ENCODE measurements at places on chromosomes 3 and 15.

DNA sequence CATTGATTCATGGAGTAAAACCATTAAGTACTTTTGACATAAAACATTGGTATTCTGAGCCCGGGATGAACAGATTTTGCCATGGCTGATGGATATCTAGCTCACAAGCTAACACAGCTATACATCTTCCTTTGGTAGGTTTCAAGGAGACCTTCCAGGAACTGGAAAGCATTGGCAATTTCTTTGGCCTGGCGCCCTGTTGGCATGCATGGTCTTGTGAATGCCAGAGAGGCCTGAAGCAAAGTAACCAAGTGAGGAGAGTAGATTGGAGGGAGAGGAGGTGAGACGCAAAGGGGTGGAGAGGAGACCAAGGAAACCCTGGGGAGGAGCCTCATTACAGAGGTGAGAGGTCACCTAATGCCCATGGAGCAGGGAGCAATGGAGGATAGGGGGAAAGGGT lies 67.2 kb downstream of the SQOR start:
- no peak for DNase-seq

- DNase-seq: no peak
These were observed 28.8 kb downstream of the PSTPIP1 start for GRCh38 chr15:77023576-77024272.

- DNase-seq: no peak
These were observed 194.4 kb upstream of the GBE1 start for GRCh38 chr3:81955878-81956277.

- no peak for DNase-seq
These were observed 76.8 kb downstream of the CHCHD4 start for GRCh38 chr3:14047841-14048240.

DNA sequence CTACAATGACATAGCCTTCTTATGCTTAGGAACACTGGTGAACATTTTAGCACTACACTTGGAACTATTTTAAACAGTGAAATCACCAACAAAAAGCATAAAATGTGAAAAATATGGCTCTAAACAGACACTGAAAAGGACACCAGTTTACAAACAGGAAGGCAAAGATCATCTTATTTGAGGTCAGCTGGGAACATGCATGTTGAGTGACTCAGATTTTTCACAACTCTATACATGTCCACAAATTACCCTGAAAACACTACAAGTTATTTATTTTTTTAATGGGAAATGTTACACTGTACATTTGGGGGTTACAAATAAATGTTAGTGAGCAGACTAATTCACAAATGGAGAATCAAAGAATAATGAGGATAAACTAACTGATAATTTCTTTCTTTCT lies 12.5 kb upstream of the GK5 start:
- no peak for DNase-seq
